HL-60 (cell line): ENCODE measurements at places on chromosomes 1 and 21.

- peak; percentile 80 for DNase-seq
Observed at GRCh38 chr1:151920149-151920548, 10.8 kb upstream of the THEM4 start.

- DNase-seq = no peak
Observed at GRCh38 chr1:236809148-236809547, 14.1 kb downstream of the MTR start.

DNA sequence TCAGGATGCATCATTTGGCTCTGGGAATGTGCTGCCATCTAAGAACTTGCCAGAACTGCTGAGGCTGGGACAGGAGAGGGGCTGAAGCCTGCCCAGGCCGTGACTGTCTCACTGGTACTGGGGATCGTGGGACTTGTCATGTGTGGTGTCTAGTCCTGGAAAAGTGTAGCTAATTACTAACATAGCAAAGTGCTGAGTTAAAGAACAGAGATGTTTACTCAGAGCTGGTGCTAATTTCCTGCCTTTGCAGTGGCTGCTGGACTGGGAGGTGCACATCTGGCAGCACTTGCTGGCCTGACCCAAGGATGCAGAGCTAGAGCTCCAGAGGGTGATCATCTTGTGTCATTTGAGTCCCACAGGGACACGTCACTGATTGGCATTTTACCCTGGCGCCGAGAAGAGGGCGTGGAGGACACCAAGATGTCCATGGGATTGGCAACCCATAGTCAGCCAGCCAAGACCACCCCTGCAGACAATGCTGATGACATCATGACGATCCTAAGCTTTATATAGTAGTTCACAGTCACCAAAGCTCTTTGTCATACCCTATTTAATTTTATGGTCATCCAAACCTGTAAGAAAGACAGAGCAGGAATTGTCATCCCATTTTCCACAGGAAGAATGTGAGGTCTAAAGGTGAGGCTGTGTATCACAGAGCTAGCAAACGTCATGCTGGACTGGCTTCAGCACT lies 110.1 kb upstream of the SLC44A3 start:
- DNase-seq = no peak

DNA sequence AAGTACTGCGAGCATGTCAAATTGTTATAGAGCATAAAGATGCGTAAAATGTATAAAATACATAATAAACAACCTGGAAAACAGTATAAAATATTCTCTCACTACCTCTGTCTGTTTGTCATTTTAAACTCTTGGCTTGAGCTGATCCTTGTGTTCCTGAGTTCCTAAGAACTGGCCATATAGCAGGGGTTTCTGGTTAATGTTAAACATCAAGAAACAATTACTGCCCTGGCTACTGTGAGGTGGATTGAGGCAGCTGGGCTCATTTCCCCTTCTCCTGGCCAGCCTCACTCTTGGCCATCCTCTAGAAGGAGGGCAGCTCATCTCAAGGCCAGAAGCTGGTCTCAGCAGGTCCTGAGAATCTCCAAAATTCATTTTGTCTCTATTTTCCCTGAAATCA lies 297.3 kb upstream of the USP24 start:
- DNase-seq = no peak

GRCh38 chr1:98121646-98122045 lies 200.8 kb upstream of the DPYD start:
- DNase-seq = no peak

- no peak for DNase-seq
Observed at GRCh38 chr1:159274631-159275030, 27.5 kb upstream of the FCER1A start.

DNA sequence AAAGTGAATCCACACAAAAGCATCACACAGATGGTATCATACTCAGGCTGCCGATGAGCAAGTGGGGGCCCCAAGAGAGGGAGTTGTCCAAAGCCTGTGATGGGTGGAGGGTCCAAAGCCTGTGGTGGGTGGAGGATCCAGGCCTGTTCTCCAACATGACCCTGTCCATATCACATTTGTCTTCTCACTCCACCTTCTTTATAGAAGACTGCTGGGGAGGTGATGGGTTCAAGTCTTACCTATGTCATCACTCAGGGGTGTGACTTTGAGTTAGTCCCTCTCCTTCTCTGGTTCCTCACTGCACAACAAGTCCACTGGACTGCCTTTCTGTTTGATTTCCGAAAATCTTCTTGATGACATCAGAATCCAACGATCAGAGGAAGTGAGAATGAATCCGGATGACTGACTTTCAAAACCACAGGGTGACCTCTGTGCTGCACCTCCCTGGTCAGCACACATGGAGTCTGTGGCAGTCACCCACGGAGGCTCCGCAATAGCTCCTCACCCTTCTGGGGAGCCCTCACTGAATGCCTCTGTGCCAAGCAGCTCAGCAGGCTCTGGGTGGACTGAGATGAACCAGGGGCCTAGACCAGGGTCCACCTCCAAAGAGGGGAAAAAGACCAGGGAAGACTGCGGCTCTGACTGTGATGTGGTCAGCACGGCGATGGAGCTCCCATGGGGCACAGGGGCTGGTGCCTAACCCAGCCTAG lies 166.8 kb downstream of the HIVEP3 start:
- DNase-seq = peak; percentile 51

DNA sequence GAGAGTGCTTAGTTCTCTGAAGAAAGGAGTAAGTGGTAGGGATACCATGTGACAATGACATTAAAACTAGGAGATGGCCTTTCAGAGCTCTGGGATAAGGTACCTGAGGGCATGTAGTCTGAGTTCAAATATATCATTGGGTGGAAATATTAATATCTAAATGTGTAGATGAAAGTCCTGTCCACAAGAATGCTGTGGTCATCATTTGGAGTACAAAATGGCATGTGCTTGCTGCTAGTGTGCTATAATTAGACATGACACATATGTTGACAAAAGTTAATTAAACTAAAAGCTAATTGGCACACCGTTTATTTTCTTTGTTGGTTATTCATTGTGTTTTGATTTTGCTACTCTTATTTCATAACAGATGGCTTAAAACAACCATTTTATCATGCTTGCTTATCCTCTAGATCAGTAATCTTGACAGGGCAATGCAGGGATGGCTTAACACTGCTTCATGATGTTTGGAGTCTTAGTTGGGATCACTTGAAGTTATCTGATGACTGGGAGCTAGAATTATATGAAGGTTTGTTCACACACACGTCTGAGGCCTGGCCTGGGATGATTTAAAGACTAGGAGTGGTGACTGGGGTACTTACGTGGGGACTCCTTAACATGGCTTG lies 31.0 kb downstream of the CC2D1B start:
- no peak for DNase-seq

GRCh38 chr1:47415728-47416318 lies at the start of gene FOXE3:
TSS of gene FOXE3 (plus strand) at chr1:47416285. CDS start at chr1:47416316, 31 bp downstream.
- no peak for DNase-seq

DNA sequence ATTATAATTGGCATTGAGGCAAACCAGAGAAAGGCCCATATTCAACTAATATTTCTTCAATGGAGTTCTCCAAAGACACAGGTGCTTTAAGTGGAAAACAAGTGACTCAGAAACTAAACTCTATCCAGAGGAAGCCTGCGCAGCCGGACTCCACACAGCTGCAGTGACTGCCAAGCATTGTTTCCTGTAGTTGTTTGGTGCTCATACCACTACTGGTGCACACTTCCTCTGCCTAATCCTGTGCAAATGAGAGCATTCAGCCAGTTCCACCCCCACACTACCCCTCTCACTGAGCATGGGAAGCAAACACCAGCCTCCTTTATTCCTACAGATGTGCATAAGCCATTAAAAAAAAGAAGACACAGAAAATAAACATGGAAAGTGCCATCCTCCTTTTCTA lies 102.9 kb downstream of the VAV3 start:
- no peak for DNase-seq

- DNase-seq = no peak
Observed at GRCh38 chr1:94621395-94621794, 79.8 kb upstream of the F3 start.

DNA sequence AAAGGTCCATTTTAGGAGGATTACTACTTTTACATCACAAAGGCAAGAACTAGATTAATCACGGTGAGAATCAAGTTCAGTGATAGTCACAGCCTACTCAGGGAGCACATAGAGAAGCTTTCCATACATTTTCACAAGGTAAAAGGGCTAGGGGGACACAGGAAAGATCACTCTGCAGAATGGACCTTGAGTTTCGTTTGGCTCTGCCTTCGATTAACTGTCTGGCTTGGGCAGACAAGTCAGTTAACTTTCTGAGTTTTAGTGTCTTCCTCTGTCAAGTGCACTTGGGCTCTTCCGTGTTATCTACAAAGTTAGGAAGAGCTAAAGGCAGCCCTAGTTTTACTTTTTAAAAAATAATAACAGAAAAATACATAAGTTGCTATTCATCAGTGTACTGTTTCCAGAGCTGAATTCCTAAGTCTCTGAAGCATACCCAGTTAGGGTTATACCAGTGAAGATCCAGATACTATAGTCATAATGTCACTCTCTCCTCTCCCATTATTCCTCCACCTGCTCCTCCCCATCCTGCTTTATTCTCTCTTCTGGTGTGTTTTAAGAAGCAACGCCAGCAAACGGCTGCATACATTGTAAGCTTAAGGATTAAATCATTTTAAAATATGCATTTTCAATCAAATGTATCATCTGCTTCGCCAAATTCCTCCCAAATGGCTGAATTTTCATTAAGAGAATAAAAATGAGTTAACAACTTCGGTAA lies 1.7 kb downstream of the CEP170 start:
- no peak for DNase-seq

DNA sequence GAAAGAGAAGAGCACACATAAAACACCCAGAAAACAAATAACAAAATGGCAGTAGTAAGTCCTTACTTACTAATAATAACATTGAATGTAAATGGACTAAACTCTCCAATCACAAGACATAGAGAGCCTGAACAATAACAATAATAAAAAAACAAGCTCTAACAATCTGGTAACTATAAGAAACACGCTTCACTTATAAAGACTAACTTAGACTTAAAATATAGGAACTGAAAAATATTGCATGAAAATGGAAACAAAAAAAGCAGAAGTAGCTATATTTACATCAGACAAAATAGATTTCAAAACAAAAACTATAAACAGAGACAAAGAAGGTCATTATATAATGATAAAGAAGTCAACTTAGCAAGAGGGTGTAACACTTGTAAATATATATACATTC lies 83.1 kb upstream of the LYPLAL1 start:
- no peak for DNase-seq

DNA sequence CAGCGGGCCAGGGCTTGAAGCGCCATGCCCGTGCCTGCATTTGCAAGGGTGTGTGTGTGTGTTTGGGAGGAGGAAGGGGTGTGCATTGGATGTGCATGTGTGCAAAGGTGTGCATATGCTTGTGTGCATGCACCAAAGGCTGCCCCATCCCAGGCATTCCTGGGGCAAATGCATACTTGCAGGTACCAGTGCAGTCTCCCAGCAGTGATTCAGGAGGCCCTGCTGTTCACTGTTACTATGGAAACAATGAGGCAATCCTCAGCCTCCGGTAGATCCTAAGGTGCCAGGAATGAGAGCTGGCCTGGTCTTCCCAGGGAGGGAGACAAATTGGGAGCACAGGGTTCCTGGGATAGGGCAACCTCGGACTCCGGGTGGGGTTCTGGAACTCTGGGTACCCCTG lies 7.5 kb upstream of the FNDC5 start:
- DNase-seq = no peak

DNA sequence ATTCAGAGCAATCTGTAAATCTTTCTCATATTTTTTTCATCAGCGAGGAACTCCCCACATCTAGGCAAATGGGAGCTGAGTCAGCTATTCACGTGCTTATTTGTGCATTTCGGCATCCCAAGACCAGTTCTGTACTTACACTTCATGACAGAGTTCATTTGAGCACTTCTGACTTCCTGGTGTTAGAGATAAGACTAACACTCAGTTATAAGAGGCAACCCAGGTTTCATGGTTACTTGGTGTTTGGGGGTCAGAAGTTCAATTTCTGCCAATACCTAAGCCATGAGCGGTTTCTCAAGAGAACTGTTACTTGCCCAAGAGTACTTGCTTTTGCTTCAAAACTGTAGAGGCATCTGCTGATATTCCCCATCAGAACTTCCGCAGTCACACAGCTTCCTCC lies 24.1 kb upstream of the DESI2 start:
- DNase-seq = peak; percentile 90

GRCh38 chr1:13517193-13517812 lies 3.5 kb upstream of the LRRC38 start:
- DNase-seq = no peak

- no peak for DNase-seq
Observed at GRCh38 chr1:155218854-155219591, 10.5 kb downstream of the MTX1 start.

DNA sequence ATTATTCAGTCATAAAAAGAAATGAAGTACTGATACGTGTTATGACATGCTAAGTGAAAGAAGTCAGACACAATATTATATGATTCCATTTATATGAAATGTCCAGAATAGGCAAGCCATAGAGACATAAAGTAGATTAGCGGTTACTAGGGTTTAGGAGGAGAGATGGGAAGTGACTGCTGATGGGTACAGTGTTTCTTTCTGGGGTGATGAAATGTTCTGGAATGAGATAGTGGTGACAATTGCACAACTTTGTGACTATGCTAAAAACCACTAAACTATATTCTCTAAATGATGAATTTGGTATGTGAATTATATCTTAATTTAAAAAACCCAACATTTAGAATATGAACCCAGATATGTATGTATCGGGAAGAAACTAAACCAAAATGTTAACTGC lies 27.6 kb downstream of the IPP start:
- DNase-seq = peak; percentile 57

DNA sequence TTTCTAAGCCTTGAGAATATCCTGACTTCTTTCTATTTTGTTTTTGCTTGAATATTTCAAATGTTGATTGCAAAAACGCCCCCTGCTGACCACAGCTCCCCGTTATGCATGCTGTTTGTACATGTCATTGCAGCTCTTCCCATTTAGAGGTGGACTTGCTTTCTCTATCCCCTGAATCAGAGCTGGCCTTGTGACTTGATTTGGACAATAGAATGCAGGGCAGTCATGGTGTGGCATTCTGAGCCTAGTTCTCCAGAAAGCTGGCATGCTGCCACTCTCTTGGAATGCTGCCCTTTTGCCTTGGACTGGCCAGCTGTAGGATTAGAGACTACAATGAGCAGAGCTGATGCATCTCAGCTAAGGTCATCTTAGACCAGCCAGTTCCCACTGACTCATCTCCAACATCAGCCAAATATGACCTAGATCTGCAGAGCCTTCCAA lies 1561.5 kb downstream of the MRPL39 start:
- DNase-seq = peak; percentile 51

DNA sequence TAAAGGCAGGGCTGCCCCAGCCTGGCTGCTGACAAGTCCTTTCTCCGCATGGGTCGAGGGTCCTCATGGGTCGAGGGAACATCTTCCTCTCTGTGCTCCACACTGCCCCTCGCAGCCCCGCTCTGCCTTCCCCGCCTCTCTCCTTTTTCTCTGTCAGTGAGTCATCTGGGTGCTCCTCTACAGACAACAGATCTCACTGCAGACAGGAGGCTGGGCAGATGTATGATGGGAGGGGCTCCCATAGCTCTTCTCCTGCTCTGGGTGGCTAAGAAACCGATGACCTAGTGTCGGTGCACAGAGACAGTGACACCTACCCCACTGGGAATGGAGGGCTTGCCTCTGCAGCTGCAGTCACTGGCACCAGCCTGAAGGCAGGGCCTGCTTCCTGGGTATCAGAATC lies 5.5 kb downstream of the KCNA10 start:
- DNase-seq = no peak

GRCh38 chr1:224301391-224301790 lies 28.6 kb downstream of the NVL start:
- no peak for DNase-seq

- DNase-seq = no peak
Observed at GRCh38 chr1:201769966-201770365, 59.0 kb upstream of the IPO9 start.
